Stimulated activated CD8-positive, alpha-beta memory T cell treated with anti-CD3 and anti-CD28 coated beads, Interleukin-4, amount 100 ng/mL, for 4 hours (primary cell): ENCODE measurements at places on chromosomes 3 and 15.

DNA sequence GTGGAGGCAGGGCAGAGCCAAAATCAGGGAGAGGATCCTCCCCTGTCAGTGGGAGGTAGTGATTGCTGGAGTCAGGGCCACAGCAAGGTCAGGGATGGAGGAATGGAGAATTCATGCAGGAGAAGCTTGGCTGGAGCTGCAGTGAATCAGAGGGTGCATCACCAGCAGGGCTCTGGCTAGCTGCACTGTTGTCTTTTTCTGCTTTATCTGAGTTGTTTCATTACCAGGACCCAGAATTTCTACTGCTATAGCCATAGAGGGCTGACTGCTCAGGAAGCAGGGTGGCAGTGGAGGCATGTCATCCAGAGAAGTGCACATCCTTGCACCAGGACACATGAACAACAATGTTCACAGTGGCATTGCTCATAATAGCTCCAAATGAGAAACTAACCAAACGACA, 113.5 kb upstream of the GALNT15 start:
- no peak for DNase-seq

DNA sequence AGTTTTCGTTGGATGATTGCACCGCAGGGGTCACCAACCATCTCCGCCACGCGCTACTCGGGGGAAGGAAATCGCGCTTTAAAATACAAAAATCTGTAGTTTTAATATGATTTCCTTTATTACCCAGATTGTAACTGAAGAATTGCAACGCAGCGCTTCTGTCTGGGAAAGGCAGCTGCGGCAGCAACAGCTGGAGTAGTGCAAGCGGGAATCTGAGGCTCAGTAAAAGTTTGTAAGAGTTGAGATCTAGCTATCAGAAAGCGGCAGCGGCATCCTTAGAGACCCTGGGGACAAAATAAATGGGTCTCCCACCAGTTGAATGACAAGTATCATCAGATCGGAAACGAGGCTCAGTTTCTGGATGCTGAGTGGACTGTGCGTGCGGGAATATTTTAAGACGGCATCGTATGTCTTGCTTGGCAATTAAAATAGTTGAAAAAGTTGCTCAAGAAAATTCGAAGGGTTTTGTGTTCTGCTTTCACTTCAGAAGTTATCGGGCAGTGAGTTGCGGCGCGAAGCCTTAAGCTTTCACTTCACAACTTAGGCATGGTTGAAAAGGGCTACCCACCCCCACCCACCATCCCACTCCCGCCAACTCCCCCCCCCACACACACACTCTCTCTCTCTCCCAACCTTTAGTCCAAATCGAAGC, 2.7 kb downstream of the MECOM start:
- DNase-seq, result no peak

DNA sequence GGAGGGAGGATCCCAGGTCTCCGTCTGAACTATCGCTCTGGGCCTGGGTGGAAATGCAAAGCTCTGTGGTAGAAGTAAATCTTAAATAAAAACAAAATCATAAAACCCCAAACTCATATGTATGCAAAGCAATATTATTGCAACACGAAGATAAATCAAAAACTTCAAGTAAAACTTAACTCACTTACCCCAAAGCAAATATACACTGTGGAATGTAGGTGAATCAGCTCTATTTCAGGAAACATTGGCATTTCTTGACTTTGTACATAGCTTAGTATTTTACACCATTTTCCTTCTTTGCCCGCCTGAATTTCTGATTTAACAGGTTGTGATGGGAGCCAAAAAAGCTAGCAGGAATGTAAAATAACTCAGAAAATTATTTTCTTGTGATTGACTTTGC, 126.2 kb downstream of the TPRG1 start:
- DNase-seq, result no peak

- DNase-seq, result no peak
Measured at GRCh38 chr3:161576714-161577510, 80.3 kb downstream of the OTOL1 start.

GRCh38 chr3:46890132-46890531, 12.6 kb downstream of the PTH1R start:
- no peak for DNase-seq

- peak; percentile 21 for DNase-seq
Measured at GRCh38 chr3:128133273-128133883, 9.8 kb upstream of the RUVBL1 start.

- DNase-seq, result no peak
Measured at GRCh38 chr3:122942937-122943827, 84.4 kb downstream of the SEMA5B start.

DNA sequence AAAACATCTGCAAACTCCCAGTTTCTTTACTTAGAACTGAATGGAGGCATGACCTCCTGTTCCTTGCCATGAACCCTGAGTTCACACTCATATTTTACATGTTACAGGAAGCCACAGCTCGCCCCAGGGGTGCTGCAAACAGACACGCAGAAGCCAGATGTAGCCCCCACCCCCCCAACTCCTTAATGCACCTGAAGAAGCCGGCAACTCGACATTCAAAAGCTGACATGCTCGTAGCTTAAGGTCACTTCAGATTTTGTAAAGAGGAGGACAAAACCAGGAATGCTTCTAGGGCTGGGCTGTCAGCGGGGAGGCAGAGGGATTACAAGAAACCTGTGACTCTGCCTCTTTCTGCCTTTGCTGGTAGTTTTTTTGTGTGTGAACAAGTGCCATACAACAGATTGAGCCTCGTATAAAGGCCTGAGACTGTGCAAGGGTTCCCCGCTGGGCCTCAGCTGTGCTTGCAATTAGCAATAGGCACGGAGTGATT, 42.0 kb upstream of the FEZF2 start:
- DNase-seq, result no peak

- DNase-seq, result no peak
Measured at GRCh38 chr3:14452740-14453710, 50.6 kb downstream of the SLC6A6 start.

- no peak for DNase-seq
Measured at GRCh38 chr15:85154061-85154460, 172.4 kb downstream of the PDE8A start.

DNA sequence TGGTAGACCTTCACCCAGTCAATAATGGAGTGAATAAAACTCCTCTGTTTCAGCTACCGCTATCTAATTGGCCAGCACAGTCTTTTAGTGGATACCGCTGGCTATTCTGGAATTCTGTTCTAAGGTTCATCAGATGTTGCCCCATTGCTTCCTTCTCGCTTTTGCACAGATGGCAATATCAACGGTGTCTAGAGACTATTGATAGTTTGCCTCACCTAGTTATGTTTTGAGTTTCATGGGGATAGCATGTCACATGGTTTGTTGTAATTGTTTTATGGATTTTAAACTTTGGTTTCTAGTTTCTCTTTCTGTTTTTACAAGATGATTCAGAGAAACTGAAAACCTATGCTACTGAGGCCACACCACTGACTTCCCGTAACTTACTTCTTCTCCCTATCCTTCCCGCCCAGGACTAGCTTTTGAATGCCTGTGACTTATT, 2.0 kb downstream of the XRN1 start:
- no peak for DNase-seq

DNA sequence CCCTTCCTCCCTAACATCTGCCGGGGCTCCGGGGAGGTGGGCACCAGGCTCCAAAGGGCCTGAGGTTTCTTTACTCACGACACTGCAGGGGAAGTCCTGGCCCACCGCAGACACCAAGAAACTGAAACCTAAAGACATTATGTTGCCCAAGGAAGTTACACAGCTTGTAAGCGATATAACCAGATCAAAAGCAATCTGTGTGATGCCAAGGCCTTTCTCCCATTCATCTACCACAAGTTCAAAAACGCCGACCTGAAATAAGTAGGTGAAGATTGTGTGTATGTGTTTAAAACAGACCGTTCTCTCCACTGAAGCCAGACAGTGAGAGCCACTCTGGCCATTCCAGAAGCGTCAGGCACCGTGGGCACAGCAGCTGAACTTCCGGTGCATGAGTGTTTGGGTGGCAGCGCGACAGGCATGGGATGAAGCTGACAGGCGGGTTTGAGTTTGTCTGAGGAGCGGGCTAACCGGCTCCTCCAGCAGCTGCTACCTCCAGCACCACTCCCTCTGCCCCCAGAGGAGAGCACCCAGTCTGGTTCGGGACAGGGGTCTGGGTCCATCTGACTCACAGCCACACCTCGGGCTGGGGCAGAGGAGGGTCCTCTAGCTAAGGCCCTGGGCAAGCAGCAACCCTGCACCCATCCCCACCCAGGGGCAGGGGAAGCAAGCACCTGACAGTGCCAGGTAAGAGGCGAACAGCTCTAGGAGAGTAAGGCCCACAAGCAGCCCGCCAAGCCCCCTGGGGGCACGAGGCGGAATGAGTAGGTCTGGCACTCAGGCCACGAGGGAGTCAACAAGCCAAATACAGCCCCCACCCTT, 1.3 kb downstream of the TNK2 start:
- DNase-seq, result peak; percentile 42

DNA sequence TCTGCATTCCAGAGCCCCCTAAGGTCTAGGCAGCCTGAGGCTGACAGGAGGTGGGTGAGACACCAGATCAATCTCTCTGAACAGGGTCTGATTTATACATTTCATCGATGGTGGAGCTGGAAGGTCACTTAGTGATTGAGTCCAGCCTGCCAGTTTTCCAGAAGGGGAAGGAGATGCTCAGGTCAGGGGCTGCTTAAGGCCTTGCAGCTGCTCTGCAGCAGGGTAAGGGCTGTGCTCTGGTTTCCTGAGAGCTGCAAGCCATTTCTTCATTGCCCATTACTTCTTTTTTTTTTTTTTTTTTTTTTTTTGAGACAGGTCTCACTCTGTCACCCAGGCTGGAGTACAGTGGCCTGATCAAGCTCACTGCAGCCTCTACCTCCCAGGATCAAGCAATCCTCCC, 10.7 kb downstream of the TADA3 start:
- no peak for DNase-seq

- no peak for DNase-seq
Measured at GRCh38 chr3:192422321-192422996, 304.9 kb downstream of the FGF12 start.

DNA sequence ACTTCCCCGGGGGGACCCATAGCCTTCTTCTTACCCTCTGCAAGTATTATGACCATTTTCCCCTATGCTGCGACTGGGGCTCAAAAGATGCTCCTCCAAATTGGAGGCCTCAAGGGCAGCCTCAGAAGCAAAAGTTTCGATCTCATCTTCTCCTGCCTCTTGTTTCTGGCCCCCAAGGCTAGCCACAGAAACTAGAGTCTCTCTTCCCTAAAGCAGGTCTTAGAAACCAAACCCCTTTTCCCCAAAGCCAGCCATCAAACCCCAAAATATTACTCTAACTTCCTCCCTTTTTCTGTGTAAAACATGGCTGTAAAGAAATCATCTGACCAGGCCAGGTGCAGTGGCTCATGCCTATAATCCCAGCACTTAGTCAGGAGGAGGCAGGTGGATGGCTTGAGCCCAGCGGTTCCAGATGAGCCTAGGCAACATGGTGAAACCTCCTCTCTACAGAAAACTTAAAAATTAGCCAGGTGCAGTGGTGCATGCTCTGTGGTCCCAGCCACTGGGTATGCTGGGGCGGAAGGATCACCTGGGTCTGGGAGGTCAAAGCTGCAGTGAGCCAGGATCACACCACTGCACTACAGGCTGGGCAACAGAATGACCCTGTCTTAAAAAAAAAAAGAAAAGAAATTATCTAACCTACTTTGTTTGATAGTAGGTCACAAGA, 36.7 kb upstream of the MFGE8 start:
- no peak for DNase-seq

- DNase-seq, result no peak
Measured at GRCh38 chr3:44960387-44961026, 15.5 kb downstream of the ZDHHC3 start.

DNA sequence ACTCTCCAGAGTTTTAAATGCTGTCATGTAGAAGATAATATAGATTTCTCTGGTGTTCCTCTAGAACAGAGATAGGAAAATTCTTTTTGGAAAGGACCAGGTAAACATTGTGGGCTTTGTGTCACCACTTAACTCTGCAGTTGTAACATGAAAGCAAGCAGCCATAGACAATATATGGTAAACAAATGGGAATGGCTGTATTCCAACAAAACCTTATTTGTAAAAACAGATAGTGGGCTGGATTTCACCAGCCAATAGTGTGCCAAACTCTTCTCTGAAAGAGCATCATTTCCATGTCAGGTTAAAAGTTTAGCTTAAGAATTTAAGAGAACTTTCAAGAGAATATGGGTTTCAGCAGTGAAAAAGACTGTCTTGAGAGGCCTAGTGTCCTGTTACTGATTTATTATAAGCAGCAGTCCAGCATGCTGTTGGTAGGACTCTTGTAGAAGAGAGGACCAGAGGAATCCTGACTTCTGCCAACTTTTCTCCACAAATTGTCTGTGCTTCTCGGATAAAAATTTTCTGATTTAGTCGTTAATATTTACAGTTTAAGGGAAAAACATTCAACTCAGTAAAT, 107.7 kb downstream of the TCF12 start:
- DNase-seq, result no peak

GRCh38 chr3:126666658-126667528, 12.0 kb upstream of the TXNRD3 start:
- DNase-seq, result no peak

GRCh38 chr15:20346082-20346805, 195.4 kb downstream of the GOLGA6L6 start:
- no peak for DNase-seq

- no peak for DNase-seq
Measured at GRCh38 chr3:19065027-19065426, 83.3 kb upstream of the KCNH8 start.

- no peak for DNase-seq
Measured at GRCh38 chr3:43369404-43370292, 83.3 kb downstream of the SNRK start.

DNA sequence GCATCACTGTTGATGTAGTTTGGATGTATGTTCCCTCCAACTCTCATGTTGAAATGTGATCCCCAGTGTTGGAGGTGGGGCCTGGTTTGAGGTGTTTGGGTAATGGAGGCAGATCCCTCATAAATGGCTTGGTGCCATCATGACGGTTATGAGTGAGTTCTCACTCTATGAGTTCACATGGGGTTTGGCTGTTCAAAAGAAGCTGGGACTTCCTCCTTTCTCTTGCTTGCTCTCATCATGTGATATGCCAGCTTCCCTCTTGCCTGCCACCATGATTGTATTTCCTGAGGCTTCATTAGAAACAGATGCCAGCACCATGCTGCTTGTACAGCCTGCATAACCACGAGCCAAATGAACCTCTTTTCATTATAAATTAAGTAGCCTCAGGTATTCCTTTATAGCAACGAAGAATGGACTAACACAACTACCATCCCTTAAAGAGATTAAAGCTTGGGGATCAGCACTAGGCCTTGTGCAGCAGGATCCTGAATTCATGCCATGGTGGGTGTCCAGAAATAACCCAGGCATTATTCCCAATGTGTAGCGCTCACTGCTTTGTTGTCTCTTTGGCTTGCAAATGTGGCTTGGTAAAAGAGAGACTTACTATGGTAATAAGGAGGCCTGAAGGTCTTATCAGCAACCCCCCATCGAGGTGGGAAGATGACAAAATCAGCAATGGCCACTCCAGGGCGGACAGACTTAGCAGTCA, 41.9 kb downstream of the NDUFB4 start:
- no peak for DNase-seq

GRCh38 chr15:32739522-32740063, 21.8 kb downstream of the GREM1 start:
- no peak for DNase-seq

GRCh38 chr3:117355566-117355965, 646.0 kb downstream of the TUSC7 start:
- DNase-seq, result no peak

- no peak for DNase-seq
Measured at GRCh38 chr15:69439623-69440022, 13.0 kb upstream of the RPLP1 start.

GRCh38 chr3:124443446-124443845, 286.8 kb upstream of the UMPS start:
- DNase-seq, result no peak

GRCh38 chr3:123412811-123413604, 35.9 kb downstream of the ADCY5 start:
- no peak for DNase-seq

GRCh38 chr3:179945569-179945968, 91.2 kb downstream of the PEX5L start:
- DNase-seq, result no peak
